ENCODE measurements at places on chromosomes 3 and 15.

GRCh38 chr3:63910891-63911290 is 1.3 kb downstream of the SCAANT1 start:
- no peak for DNase-seq

- no peak for DNase-seq
Observed at GRCh38 chr3:194485468-194485880, 1.3 kb downstream of the ATP13A3 start.

GRCh38 chr3:196604548-196604947 is 34.9 kb upstream of the NRROS start:
- DNase-seq, result no peak

DNA sequence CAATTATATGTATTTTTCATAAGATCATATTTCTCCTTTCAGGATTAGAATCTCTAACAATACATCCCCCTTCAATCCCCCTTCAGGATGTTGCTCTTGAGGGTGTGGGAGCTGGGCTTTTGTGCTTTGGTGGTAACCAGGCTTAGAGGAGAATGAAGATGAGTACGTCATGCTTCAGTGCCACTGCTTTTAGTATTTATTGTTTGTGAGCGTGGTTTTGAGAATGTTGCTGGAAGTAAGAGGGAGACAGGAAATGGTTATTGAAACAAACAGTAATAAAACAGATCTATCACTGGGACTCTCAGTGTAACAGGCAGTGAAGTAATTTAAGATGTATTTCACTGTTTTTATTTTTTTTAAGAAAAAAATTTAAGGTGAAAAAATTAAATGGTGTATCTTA is 35.3 kb downstream of the GBE1 start:
- DNase-seq, result no peak

GRCh38 chr3:43997788-43998369 is 243.8 kb upstream of the TOPAZ1 start:
- no peak for DNase-seq

All from brain pericyte (primary cell).